Parietal lobe (tissue), 2 donors: ENCODE measurements at places on chromosomes 13 and 19. TPM values are rescaled to one million over a fixed set of nuclear protein-coding genes. Genes with fewer than 3 reads are reported as not detected.

Gene NMRK2
- not detected for total RNA-seq

Gene ZNF28
- 32.6 TPM for total RNA-seq

Gene MYPOP
- total RNA-seq, result 1.9 TPM

Gene ZNF253
- total RNA-seq, result 52.6 TPM

Gene FOXA3
- not detected for total RNA-seq

Gene KASH5
- not detected for total RNA-seq

Gene TEX101
- total RNA-seq, result not detected

Gene MCEMP1
- total RNA-seq, result not detected

Gene COX7A1
- 1.3 TPM for total RNA-seq

Gene ZNF724
- 23.8 TPM for total RNA-seq

Gene B3GNT8
- total RNA-seq, result not detected

Gene KLK15
- not detected for total RNA-seq

Gene C19orf38
- total RNA-seq, result 0.63 TPM

Gene BEST2
- total RNA-seq, result not detected

Gene PINLYP
- total RNA-seq, result 14.4 TPM

Gene SIAH3
- total RNA-seq, result 11.9 TPM

Gene C1QTNF9B
- total RNA-seq, result not detected

Gene CHST8
- total RNA-seq, result 15.3 TPM

Gene KIR2DL4
- total RNA-seq, result not detected

Gene LILRA5
- 0.63 TPM for total RNA-seq

Gene CACNG7
- 10.3 TPM for total RNA-seq

Gene SLC6A16
- 0.94 TPM for total RNA-seq

Gene KLF1
- 0.31 TPM for total RNA-seq

Gene PRR20A
- total RNA-seq, result not detected

Gene HCST
- 1.6 TPM for total RNA-seq

Gene TINCR
- total RNA-seq, result 0.63 TPM

Gene ALOX5AP
- total RNA-seq, result 1.3 TPM

Gene ZNF99
- total RNA-seq, result 1.6 TPM

Gene KLF16
- 3.4 TPM for total RNA-seq

Gene PEPD
- 29.1 TPM for total RNA-seq

Gene PGLYRP2
- not detected for total RNA-seq

Gene IFNL1
- total RNA-seq, result not detected

Gene LHB
- total RNA-seq, result not detected

Gene ZSCAN22
- 4.4 TPM for total RNA-seq

Gene PODNL1
- not detected for total RNA-seq

Gene ATP4B
- not detected for total RNA-seq

Gene TMEM272
- total RNA-seq, result 1.9 TPM

Gene CGB2
- total RNA-seq, result not detected

Gene ANKLE1
- total RNA-seq, result 1.3 TPM

Gene C3
- total RNA-seq, result 35.4 TPM

Gene TTC9B
- 41.6 TPM for total RNA-seq

Gene ZNF850
- total RNA-seq, result 8.8 TPM

Gene MCF2L
- total RNA-seq, result 201 TPM

Gene TMIGD2
- total RNA-seq, result 0.31 TPM

Gene SUPT20H
- 132 TPM for total RNA-seq

Gene AKAP8
- total RNA-seq, result 16.6 TPM

Gene SERP2
- 28.8 TPM for total RNA-seq

Gene RAB20
- total RNA-seq, result 2.2 TPM

Gene MYO1F
- 1.6 TPM for total RNA-seq

Gene KLK11
- not detected for total RNA-seq

Gene ZNF256
- total RNA-seq, result 19.7 TPM

Gene KCNN1
- total RNA-seq, result 37.6 TPM

Gene LIM2
- total RNA-seq, result not detected

Gene NFILZ
- not detected for total RNA-seq

Gene KDELR1
- 25.4 TPM for total RNA-seq

Gene CNN1
- not detected for total RNA-seq

Gene LILRB5
- total RNA-seq, result not detected

Gene PTH2
- total RNA-seq, result not detected
